ENCODE measurements at places on chromosomes 16 and 17.

DNA sequence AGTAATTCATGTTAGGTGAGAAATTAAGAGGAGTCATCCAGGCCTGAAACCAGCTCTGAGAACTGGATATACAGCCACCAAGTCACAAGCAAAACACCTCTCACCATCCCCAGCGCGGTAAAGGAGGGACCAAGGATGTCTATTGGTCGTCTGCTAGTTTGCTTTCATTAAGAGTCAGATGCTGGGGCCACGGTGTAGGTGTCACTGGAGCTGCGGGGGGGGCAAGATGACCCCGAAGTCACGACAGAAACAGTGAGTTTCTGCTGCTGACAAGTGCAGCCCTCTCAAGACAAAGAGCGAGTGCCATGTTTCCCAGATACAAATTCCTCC is 790 bp downstream of the NCBP3 start:
- peak; percentile 48 for DNase-seq

- DNase-seq: no peak
These were observed 14.9 kb downstream of the LDHD start for GRCh38 chr16:75101635-75102034.

DNA sequence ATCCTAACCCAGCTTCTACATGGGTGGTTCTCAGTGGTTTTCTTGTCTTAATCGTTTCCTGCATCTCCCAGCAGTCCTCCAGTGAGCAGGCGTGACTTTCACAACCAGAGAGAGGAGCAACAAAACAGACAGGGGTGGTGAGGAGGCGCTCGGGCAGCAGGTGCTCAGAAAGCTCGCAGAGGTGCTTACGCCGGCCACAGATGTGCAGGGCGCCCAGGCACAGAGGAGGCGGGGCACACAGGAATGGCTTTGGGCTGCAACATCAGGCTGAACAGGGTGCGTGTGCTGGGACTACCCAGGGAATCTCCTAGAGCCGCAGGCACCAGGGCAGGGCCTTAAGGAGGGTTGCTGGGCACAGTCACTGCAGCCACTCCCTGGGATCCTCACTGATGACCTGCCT is 32.6 kb downstream of the KLHDC4 start:
- peak; percentile 28 for DNase-seq

DNA sequence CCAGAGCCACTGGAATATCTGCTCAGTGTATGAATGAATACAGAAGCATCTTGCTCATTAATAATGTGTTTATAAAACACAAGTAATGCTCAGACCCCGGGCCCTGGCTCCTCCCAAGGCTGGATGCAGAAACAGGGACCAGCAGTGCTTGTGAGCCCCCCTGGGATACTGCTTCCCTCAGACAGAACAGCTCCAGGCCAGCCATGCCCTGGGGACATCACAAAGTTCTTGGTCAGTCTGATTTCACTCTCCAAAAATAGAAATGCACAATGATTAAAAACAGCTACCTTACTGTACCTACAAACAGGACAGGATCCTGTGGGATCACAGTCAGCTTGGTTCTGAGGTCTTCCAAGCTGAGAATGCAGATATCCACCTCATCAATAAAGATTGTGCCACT is 68.2 kb downstream of the ABCC12 start:
- DNase-seq: no peak

DNA sequence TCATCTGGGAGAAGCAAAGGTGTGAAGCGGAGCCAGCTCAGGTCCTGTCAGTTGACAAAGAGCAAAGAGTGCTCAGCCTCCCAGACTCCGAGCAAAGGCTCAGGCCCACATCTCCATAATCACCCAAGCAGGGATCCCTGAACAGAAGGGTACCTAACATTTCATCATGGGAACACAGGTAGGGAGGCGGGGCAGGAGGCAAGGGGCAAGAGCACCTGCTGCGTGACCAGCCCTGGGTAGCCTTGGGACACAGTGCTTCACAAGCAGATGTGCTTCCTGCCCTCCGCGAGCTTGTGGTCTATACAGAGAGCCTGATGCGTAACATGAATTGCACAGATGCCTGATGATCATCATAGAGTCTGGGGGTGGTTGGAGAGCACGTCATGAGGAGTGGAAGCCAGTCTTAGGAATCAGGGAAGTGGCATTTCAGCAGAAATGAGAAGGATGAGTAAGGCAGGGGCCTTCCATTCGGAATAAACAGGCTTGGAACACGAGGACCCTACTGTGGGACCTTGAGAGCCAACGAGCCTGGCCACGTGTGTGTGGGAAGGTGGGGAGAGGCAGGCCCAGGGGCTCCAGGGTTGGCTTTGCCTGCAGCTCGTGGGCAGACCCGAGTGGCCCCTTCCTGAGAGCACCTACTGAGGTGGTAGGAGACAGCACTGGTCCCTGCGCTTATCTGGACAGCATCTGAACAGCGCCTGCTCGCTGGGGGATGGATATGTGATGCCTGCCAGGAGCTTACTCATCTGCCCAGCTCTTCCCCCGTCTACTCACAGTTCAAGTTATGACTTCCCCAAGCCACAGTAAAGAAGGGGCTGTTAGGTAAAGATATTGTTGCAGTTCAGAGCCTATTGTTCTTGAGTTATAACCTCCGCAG is 125.8 kb downstream of the CCDC182 start:
- DNase-seq: no peak

GRCh38 chr16:86089991-86090390 is 191.0 kb downstream of the IRF8 start:
- no peak for DNase-seq

DNA sequence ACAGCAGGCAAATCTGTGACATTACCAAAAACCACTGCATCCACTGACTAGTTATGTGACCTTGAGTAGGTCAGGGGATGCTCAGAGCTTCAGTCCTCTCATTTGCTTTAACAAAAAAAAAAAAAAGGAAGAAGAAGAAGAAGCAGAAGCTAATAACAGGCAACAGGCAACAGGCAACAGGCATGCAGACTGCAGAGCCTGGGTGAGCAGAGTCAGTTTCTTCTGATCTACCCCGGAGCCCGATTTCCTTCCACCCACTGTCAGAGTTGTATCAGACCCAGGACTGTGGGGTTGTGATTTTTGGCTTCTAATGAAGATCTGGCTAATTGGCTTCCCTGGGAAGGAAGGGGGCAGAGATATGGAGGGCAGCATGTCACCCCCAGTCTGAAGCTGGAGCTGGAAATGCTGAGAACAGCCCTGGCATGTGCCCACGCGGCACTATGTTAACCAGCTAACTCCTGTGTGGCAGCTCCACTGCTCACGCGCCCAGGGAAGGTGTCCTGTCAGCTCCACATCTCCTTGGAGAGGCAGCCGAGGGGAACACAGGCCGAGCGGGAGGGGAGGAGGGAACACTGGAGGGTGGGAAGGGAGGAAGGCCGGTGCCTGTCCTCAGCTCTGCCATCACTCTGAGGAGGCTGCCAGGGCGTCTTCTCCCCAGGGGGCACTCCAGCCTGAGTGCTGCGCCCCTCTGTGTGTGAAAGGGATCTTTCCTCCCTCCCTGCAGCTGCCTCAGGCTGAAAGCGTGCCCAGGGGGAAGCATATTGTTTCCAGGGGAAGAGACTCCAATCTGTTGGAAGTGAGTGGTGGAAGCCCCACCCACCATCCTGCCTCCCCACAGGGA is 17.6 kb downstream of the SRCIN1 start:
- DNase-seq: no peak

GRCh38 chr16:55917373-55918160 is 42.4 kb upstream of the CES5A start:
- no peak for DNase-seq

Measured in CD4-positive, alpha-beta T cell treated with Interleukin-17A for 1 hour (primary cell).